Left lung (tissue), 14 donors: ENCODE measurements at places on chromosomes 5 and 9.

DNA sequence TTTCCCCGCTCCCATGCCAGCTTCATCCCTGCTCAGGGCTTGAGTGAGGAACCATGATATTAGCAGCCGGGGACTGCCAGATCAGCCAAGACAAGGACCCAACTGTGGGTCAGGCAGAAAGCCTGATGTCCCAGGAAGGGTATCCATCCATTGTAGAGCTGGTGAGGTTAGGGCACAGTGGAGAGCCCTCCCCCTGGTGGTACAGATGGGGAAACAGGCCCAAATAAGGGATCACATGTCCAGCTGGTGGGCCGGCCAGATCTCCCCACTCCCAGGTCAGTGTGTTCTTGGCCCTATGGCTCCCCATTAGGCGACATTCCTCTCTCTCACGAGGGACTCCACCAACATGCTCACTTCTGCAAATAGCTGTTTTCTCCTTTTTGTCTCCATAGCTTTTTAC lies 9.0 kb downstream of the CDX1 start:
- H3K4me1 ChIP-seq, result no peaks in the 10 kb centered on the region
- H3K4me3 ChIP-seq, result no peak overlapping the region
- peaks cover 4% of the 10 kb centered on the region for H3K27me3 ChIP-seq
- no peak for DNase-seq
- H3K27ac ChIP-seq, result no peak overlapping the region

- H3K4me1 ChIP-seq, result peaks cover 20% of the 10 kb centered on the region
- H3K27ac ChIP-seq, result no peak overlapping the region
- no peaks in the 10 kb centered on the region for H3K36me3 ChIP-seq
- H3K4me3 ChIP-seq, result no peak overlapping the region
Measured at GRCh38 chr5:62574599-62574998, 4.0 kb upstream of the LRRC70 start.

GRCh38 chr9:105449081-105449480 lies 1.2 kb downstream of the FSD1L start:
- no peaks in the 10 kb centered on the region for H3K36me3 ChIP-seq
- no peak overlapping the region for H3K27ac ChIP-seq
- H3K4me1 ChIP-seq, result no peaks in the 10 kb centered on the region
- peak overlapping the region; percentile 80 for H3K4me3 ChIP-seq
- no peak for DNase-seq

DNA sequence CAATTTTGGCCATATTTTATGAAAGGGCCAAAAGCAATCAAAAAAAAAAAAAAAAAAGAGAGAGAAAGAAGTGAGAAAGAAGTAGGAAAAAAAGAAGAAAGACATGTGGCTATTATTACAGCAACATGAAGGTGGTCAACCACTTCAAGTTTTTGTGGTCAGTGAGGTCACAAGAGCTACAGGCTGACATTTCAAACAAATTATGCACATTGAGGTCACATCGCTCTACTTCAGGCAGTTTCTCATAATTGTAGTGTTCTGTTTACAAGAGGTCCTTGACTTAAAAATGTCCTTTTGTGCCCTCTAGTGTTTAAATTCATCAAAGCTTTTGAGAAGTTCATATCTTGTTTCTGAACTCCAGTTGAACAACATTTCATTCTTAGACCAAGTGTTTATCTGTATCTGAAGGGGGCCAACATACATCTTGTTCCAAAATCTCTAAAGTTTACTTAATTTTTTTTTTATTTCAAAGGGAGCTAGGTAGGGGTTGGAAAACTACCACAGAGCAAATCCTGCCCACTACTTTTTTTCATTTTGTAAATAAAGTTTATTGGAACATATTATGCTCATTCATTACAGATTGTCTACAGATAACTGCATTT lies 513.1 kb downstream of the PDE4D start:
- DNase-seq, result peak; percentile 77
- H3K27me3 ChIP-seq, result no peaks in the 10 kb centered on the region
- H3K27ac ChIP-seq, result no peak overlapping the region
- H3K4me3 ChIP-seq, result no peak overlapping the region
- peaks cover 4% of the 10 kb centered on the region for H3K4me1 ChIP-seq

GRCh38 chr9:132235894-132236661 lies 74.2 kb downstream of the NTNG2 start:
- no peaks in the 10 kb centered on the region for H3K36me3 ChIP-seq
- H3K27me3 ChIP-seq, result no peaks in the 10 kb centered on the region
- no peak overlapping the region for H3K27ac ChIP-seq
- no peak overlapping the region for H3K4me3 ChIP-seq

GRCh38 chr5:164335837-164336236 lies 830.4 kb downstream of the MAT2B start:
- H3K36me3 ChIP-seq, result no peaks in the 10 kb centered on the region
- H3K27ac ChIP-seq, result no peak overlapping the region
- DNase-seq, result no peak
- H3K4me3 ChIP-seq, result no peak overlapping the region
- H3K27me3 ChIP-seq, result no peaks in the 10 kb centered on the region

- H3K27ac ChIP-seq, result no peak overlapping the region
- H3K4me1 ChIP-seq, result no peaks in the 10 kb centered on the region
- no peaks in the 10 kb centered on the region for H3K27me3 ChIP-seq
- H3K36me3 ChIP-seq, result no peaks in the 10 kb centered on the region
Measured at GRCh38 chr9:15909297-15909696, 356.5 kb downstream of the CCDC171 start.

GRCh38 chr9:91145496-91145895 lies 216.2 kb downstream of the AUH start:
- DNase-seq, result no peak
- H3K36me3 ChIP-seq, result no peaks in the 10 kb centered on the region
- no peak overlapping the region for H3K4me3 ChIP-seq
- H3K4me1 ChIP-seq, result no peaks in the 10 kb centered on the region
- H3K27me3 ChIP-seq, result no peaks in the 10 kb centered on the region

DNA sequence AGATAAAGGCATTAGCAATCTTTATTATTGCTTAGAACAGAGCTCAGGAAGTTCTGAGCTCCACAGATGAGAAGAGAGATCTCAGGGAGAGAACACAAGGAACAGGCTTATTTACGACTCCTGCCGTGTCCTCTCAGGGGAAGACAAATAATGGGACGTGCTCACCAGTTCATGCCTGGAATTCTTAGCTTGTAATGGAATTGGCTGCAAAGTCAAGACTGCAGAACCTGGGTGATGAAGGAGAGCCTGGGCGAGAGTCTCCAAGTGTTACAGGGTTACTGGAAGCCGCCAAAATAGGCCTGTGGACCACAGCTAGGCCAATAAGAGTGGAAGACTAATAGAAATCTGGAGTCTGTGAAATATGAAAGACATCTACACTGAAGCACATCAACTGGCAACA lies 174.5 kb upstream of the ADAMTSL1 start:
- no peaks in the 10 kb centered on the region for H3K27me3 ChIP-seq
- no peak overlapping the region for H3K4me3 ChIP-seq
- H3K27ac ChIP-seq, result no peak overlapping the region
- H3K36me3 ChIP-seq, result no peaks in the 10 kb centered on the region
- DNase-seq, result no peak

DNA sequence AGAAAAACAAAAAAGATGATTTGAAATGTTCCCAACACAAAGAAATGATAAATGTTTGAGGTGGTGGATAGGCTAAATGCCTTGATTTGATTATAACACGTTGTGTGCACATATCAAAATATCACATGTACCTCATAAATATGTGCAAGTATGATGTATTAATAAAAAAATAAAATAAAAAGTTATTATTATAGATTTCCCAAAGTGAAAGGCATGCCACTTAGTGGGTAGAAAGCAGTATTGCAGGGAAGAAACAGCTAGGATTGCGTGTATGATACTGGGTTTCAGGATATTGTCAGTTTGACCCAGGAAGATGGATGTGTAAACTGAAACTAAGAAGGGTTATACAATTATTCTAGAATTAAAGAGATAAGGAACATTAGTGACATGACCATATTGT lies 3.6 kb upstream of the TMEM38B start:
- no peaks in the 10 kb centered on the region for H3K36me3 ChIP-seq
- no peak for DNase-seq
- peaks cover 20% of the 10 kb centered on the region for H3K27me3 ChIP-seq

GRCh38 chr9:126449725-126450667 lies 123.4 kb downstream of the MVB12B start:
- no peaks in the 10 kb centered on the region for H3K4me1 ChIP-seq
- no peak overlapping the region for H3K27ac ChIP-seq
- H3K27me3 ChIP-seq, result no peaks in the 10 kb centered on the region
- DNase-seq, result no peak

DNA sequence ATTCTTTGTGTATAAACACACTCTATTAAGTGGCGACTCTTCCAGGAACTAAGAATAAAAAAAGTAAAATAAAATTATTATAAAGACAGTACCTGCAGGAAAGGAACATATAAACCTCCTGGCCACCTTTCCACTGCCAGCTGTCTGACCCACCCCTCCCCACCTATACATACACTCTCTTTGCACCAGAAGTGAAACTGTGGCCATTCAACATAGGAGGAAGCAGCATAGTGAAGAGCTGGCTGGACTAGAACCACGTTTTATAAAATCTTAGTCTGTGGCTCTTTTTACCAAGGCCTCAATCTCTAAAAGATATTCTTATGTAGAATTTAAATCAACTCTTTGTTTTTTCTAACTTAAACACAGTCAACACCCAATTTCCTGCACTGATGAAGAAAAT lies 289.6 kb downstream of the GABRB2 start:
- H3K27ac ChIP-seq, result no peak overlapping the region
- H3K4me3 ChIP-seq, result no peak overlapping the region
- H3K4me1 ChIP-seq, result no peaks in the 10 kb centered on the region
- no peaks in the 10 kb centered on the region for H3K27me3 ChIP-seq
- H3K36me3 ChIP-seq, result no peaks in the 10 kb centered on the region

- H3K27ac ChIP-seq, result no peak overlapping the region
- DNase-seq, result no peak
- no peaks in the 10 kb centered on the region for H3K4me1 ChIP-seq
- H3K36me3 ChIP-seq, result no peaks in the 10 kb centered on the region
Measured at GRCh38 chr5:159412284-159413046, 82.2 kb upstream of the IL12B start.

- H3K4me3 ChIP-seq, result peak within 1 kb of the TSS; percentile 93
- H3K27me3 ChIP-seq, result peaks cover 19% of the 10 kb centered on the region
- no peaks in the 10 kb centered on the region for H3K36me3 ChIP-seq
- peak; percentile 94 for DNase-seq
Measured at GRCh38 chr9:129177791-129178567, at the start of gene IER5L. Gene IER5L, minus strand, starts transcription at chr9:129178261. Its CDS starts 209 bp downstream, at chr9:129178052.

DNA sequence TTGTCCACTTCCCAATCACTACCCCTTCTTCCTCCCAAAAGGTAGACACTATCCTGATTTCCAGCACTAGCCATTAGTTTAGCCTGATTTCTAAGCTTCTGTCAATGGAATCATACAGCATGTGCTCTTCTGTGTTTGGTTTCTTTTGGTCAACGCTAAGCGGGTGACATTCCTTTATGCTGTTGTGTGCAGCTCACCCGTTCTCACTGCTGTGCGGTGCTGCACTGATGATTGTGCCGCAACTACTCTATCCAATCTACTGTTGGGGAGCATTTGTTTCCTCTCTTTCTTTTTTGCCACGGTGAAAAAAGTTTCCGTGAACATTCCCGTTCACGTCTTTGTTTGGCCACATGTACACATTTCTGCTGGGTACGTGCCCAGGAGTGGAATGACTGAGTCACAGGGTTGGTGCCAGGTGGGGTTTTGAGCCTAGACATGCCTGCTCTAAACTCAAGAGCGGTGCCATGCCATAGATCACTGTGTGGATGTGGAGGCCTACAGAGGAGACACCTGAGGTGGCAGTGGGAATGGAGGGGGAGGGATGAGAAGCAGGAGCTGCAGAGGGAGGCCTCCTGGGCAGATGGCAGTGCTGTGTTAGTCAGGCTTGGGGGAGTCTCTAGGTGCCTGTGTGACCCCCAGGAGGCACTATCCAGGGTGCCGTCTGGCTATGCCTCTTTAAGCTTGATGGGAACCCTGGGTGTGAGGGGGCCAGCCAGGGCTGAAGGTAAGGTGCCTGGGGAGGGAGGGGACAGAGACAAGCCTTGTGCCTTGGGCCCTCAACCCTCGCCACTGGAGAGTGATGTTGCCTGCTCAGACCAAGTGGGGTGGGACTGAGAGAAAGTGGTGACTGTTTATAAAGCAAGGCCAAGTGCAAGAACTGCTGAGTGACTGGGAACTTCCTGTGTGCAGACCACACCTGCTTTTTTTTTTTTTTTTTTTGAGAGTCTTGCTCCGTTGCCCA lies 11.4 kb upstream of the ANKRD33B start:
- peaks cover 10% of the 10 kb centered on the region for H3K4me1 ChIP-seq
- no peak overlapping the region for H3K4me3 ChIP-seq
- no peaks in the 10 kb centered on the region for H3K27me3 ChIP-seq

DNA sequence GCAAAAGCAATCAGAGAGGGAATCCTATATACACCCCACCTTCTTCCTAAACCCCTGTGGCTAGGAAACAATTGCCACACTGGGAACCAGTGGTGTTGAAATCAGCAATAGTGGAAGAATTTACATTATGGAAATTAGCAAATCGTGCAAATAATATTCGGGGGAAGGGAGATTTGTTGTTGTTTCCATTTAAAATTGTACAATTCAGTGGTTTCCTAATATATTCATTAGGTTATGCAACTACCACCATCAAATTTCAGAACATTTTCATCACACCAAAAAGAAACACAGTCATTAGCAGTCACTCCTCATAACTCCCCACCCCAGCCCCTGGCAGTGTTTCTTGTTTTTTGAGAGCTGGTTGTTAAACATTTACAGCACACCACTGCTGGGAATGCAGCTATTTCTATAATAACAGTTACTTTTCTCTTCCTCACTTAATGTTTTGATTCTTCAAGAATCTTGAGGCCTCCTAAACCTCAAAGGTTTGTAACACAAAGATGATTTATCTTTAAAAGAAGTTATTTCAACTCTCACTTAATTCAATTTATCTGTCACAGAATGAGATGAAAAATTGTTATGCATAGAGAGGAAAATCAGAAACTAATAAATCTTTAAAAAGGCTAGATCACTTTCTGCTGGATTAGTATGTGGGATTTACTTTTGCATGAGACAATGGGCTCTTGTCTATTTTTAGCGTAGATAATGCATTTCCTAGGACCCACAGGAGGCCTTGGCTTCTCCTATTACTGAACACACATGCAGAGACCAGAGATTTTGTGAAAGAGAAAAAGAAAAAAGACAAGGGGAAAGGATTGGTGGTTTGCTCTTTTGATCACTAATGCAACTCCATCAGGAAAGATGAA lies 91.8 kb upstream of the DAPK1 start:
- peak overlapping the region; percentile 11 for H3K27ac ChIP-seq
- no peaks in the 10 kb centered on the region for H3K27me3 ChIP-seq
- H3K4me3 ChIP-seq, result no peak overlapping the region
- no peaks in the 10 kb centered on the region for H3K4me1 ChIP-seq

GRCh38 chr5:91016954-91017700 lies 366.0 kb downstream of the ARRDC3 start:
- no peaks in the 10 kb centered on the region for H3K27me3 ChIP-seq
- no peak overlapping the region for H3K27ac ChIP-seq
- H3K36me3 ChIP-seq, result no peaks in the 10 kb centered on the region
- no peak for DNase-seq
- H3K4me3 ChIP-seq, result no peak overlapping the region

DNA sequence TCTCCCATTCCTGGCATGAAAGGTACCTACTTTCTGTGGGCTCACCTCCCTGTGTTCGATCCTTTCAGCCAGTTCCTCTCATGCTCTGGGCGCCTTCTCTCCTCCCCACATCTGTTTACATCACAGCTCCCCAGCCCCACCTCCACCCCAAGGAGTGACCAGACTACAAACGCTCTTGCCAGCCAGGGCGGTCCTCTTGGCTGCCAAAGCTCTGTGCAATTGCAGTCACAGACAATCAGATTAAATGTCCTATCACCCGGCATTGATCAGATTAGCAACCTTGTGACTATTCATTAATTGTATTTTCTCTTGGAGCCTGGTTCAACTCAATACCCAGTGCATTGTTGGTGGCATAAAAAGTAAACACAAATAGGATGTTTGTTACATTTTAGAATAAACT lies 211.2 kb upstream of the TBCA start:
- no peaks in the 10 kb centered on the region for H3K4me1 ChIP-seq
- H3K36me3 ChIP-seq, result peaks cover 25% of the 10 kb centered on the region
- no peak overlapping the region for H3K27ac ChIP-seq
- H3K27me3 ChIP-seq, result no peaks in the 10 kb centered on the region
- H3K4me3 ChIP-seq, result no peak overlapping the region
